Mammary microvascular endothelial cell (primary cell): ENCODE measurements at places on chromosomes 1 and 21. TPM values are rescaled to one million over a fixed set of nuclear protein-coding genes. Genes with fewer than 3 reads are reported as not detected.

TNFAIP8L2 gene
- 1.1 and 1.2 TPM in 2 replicates for total RNA-seq

TBX15 gene
- 0.20 and 0.49 TPM in 2 replicates for total RNA-seq

ARHGEF16 gene
- total RNA-seq: 0.80 and 1.0 TPM in 2 replicates

FCRL5 gene
- not detected in 2 replicates for total RNA-seq

INPP5B gene
- 11.6 and 12.2 TPM in 2 replicates for total RNA-seq

NFASC gene
- not detected in 2 replicates for total RNA-seq

VHLL gene
- total RNA-seq: not detected in 2 replicates

MTFR1L gene
- 23.3 and 25.8 TPM in 2 replicates for total RNA-seq

NOS1AP gene
- 0.27 and 1.1 TPM in 2 replicates for total RNA-seq

AURKAIP1 gene
- total RNA-seq: 180 and 195 TPM in 2 replicates

KCNQ4 gene
- total RNA-seq: not detected in 2 replicates

AVPR1B gene
- not detected in 2 replicates for total RNA-seq

LEPR gene
- total RNA-seq: 5.5 and 5.7 TPM in 2 replicates
